ENCODE measurements at places on chromosomes 12 and 14.

DNA sequence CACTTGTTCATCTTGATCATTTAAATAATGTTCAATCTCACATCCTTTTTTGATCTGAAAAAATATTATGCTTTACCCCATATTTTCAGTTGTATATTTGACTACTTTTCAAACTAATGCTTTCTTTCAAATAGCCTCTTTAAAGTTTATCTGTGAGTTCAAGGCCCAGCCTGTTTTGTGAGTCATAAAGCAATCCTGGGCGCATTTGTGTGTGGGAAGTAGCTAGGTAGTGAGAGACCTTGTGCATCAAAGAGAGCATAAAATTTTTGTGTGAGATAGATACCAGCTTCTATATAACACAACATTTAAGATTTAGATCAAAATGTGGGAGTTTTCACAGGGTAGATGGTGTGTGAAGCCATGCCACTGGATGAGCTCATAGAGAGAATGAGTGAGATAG is 405.6 kb downstream of the NAV3 start:
- no peak for DNase-seq

GRCh38 chr14:103584326-103584915 is 21.7 kb downstream of the COA8 start:
- no peak for DNase-seq

GRCh38 chr12:59432057-59432456 is 163.8 kb upstream of the SLC16A7 start:
- no peak for DNase-seq

DNA sequence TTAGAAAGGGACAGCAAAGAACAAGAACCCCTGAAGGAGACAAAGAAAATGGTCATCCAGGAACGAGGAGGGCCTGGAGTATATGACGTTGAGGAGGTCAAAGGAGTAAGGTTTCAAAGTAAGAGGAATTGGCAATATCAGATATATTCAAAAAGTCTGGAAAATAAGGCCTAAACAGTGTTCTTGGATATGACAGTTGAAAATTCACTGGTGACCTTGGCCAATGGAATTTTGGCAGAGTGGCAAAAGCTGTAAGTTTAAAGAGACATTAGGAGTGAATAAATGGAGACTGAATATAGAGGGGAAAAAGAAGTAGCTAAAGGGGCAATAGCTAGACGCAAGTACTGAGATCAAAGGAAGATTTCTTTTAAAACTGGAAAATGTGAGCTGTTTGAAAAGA is 4.1 kb upstream of the ACTN1 start:
- no peak for DNase-seq

- DNase-seq, result no peak
Measured at GRCh38 chr12:93441081-93441616, 598 bp downstream of the UBE2N start.

DNA sequence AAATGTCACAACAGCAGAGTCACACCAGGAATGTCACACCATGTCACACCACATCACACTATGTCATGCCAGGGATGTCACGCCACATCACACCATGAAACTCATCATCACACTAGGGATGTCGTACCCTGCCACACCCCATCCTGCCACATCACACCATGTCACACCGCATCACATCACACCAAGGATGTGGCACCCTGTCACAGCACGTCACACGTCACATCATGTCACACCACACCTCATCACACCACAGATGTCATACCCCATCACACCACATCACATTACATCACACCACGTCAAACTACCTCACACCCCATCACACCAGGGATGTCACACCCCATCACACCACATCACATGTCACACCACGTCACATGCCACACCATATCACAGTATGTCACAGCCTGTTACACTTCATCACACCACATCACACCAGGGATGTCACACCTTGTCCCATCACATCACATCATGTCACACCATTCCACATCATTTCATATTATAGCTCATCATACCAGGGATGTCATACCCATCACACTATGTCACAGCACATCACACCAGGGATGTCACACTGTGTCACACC is 90.9 kb downstream of the TMEM121 start:
- DNase-seq, result no peak

DNA sequence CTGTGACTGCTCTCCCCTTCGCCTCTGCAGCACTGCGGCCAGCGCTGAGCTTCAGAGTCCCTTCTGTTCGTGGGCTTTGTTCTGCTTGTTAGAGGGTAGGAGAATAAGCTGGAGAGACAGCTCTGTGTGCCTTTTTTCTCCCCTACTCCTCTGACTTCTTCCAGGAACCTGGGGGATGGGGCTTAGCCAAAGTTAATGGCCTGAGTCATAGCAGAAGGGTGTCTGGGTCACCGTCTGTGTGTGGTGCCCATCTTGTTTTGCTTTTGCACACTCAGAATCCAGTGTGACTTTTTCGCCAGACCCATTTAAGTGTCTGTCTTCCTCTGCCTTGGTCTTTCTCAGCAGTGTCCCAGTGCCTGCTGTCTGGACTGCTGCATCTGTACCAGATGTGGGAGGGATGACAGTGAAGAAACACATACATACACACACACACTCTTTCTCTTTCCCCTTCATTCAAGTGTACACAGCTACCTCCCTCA is 3.0 kb downstream of the KIF5A start:
- no peak for DNase-seq

- no peak for DNase-seq
Measured at GRCh38 chr12:92233346-92234015, 87.8 kb upstream of the BTG1 start.

GRCh38 chr12:45051572-45052125 is 750 bp upstream of the DBX2 start:
- no peak for DNase-seq

DNA sequence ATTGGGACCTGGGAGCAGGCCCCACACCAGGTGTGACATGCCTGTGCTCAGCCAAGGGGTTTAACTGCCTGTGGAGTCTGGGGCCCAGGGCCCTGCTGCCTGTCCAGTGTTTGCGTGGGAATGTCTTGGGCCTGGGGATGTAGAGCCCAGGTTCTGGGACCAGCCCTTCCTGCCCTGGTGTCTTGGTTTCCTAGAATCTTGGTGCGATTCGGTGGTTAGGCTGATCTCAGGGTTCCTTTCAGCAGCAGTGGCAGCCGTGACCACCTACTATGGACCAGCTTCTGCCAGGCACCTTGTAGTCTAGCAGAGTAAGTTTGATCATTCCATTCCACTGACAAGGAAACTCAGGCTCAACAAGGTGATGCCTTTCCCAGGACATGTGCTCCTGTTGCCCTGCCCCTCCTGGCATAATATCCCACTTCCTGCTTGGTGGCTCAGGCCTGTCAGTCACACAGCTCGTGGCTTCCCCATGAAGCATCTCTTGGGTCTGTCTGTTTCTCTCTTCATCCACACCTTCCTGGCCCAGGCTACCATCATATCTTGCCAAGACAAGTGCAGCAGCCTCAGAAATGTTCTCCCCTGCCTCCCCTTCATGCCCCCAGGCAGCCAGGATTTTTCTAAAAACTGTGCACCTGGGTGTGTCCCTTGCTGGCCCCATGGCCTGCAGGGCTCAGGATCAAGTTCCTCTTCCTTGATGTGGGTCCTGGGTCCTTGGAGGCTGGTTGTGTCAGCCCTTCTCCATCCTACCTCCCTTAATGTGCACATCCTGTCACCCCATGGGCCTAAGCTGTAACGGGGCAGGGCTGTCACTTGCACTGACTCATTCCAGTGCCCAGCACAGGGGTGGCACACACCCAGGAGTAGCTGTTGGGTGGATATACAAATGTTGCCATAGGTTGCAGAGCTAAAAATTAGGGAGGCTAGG is 101.6 kb downstream of the SLC25A47 start:
- no peak for DNase-seq

- no peak for DNase-seq
Measured at GRCh38 chr12:45381351-45381750, 165.5 kb downstream of the ANO6 start.

DNA sequence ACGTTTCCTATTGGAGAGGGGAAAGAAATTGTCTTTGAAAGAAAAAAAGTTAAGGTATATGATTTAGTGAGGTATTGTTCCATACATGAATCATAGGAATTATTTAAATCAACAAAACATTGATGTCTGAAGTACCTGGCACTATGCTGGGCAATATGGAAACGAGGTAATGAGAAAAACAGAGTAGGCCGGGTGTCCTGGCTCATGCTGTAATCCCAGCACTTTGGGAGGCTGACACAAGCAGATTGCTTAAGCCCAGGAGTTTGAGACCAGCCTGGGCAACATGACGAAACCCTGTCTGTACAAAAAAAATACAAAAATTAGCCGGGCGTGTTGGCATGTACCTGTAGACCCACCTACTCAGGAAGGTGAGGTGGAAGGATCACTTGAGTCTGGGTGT is 45.9 kb downstream of the AEBP2 start:
- no peak for DNase-seq

DNA sequence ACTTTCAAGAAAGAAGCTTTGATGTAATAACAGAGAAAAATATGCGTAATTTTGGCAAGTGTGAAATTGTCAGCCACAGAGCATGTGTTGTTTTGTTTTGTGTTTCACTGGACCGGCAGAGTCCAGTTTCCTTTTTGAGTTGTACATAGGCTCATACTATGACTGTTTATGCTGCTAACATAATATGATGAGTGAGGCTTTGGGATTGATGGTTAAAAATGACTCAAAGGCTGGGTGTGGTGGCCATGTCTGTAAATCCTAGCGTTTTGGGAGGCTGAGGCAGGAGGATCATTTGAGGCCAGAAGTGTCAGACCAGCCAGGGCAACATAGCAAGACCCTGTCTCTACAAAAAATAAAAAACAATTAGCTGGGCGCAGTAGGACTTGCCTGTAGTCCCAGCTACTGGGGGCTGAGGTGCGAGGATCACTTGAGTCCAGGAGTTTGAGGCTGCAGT is 487.9 kb downstream of the PCNX1 start:
- DNase-seq, result no peak

DNA sequence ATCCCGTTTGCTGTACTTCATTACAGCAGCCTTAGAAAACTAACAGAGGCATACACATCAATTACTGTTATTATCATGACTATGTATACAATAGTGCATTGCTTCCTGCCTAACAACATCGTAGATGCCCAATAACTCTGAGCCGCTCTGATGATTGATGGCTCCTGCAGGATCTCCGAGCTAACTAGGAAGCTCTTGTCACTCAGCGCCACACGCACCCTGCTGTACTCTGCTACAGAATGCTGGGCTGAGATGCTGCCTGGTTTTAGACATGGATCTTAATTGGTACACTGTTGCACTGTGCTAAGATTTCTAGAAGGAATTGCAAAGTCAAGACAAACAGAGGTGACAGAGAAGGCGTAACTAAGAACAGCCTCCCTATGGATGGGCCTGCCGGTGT is 169.3 kb downstream of the SLC15A4 start:
- no peak for DNase-seq

DNA sequence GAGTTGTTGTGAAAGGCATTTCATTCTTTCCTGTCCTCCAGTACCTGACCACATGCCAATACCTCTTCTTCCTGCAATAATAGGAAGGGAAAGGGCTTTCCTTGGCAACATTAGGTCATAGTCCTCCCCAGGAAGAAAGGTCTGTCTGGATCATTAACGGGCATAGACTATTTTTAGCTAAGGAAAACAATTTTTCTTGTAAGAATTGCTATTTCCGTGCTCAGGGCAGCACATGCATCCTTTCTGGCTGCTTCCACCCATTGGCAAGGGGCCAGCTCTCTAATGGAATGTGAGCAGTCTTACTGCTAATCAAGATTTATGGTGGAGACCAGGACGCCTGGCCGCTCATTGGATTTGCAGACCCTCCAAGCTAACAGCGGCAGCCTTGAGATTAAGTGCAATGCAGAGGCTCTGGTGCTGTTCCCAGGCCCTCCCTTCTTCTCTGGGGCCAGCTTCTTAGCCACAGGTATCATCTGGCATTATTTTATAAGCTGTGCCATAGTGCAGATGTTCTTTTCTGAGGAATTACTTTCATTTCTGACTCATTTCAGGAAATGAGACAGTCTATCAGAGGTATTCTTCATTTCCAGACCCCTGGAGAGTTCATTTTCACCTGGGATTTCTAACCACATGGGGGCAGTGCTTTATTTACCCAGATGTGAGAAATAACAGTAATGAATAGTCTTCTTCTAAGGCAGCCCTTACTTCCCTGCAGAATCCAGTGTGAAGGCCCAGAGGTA is 52.9 kb downstream of the ANO6 start:
- peak; percentile 47 for DNase-seq

GRCh38 chr14:99260587-99261551 is 11.1 kb downstream of the BCL11B start:
- no peak for DNase-seq

DNA sequence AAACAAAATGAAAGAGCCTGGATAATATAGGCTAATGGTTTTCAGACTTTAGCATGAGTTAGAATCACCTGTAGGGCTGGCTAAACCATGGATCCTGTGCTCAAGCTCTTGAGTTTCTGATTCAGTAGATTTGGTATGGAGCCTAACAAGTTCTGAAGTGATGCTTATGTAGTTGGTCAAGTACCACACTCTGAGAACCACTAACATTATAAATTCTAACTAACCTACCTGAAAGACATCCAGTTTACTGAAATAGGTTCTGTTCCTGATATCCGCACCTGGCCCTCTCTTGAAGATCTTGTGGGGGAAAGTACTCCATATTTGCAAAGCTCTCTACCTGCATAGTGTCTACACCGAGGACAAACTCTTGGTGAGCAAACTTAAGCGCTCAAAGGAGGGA is 59.4 kb upstream of the VSX2 start:
- DNase-seq, result no peak

DNA sequence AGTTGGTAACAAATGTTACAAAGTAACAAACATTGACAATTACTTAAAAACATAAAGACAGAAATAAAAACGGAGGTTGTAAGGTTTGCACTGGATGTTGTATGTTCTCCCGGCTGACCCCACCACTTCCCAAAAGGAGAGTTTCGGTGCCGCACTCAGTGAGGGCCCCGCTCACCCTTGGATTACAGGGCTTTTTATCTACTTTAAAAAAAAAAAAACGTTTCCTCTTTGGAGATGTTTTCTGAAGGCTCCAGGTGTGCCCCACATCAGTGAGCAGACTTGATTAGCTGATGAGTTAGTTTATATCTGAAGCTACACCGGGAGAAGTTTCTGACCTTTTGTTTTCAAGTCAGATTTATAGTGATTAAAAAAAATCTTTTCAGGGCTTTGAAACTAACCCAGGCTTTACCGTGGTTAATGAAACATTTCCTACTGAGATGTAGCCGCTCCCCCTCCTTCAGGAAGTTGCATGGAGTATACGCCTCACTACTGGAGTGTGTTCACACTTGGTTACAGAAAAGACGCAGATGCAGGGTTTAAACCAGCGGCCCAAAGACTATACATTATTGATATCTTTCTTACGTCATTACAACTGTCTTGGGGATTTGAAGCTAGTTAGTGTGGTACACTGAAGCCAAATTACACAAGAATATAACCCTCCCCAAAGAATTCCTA is 38.0 kb upstream of the BCL7A start:
- DNase-seq, result no peak

- DNase-seq, result no peak
Measured at GRCh38 chr12:34340534-34341361, 318.5 kb downstream of the ALG10 start.

- no peak for DNase-seq
Measured at GRCh38 chr12:2841056-2841650, 6.3 kb upstream of the NRIP2 start.

DNA sequence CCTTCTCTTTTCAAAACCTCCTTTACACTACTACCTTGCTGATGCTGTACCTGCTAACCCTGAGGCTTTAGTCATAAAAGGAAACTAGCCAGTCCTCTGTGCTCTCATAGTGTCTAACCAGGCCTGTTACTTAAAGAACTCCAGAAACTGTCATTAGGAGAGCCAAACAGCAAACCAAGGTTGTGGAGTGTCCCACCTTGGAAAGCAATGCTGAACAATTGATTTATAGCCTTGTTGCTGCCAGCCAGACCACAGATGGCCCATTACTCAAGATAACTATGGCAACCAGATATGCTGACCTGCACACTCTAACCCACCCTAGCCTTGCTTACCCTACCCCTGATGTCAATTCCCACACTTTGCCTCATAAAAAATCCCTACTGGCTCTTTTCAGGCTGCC is 26.5 kb upstream of the BCAT1 start:
- DNase-seq, result no peak
